ENCODE measurements at places on chromosomes 7 and 10.

- no peak for DNase-seq
These were observed 492.5 kb upstream of the AKR1E2 start for GRCh38 chr10:4333459-4333894.

- no peak for DNase-seq
These were observed 20.9 kb upstream of the CYP26C1 start for GRCh38 chr10:93039721-93040120.

GRCh38 chr7:77855371-77856083, 57.0 kb downstream of the PHTF2 start:
- DNase-seq, result no peak

DNA sequence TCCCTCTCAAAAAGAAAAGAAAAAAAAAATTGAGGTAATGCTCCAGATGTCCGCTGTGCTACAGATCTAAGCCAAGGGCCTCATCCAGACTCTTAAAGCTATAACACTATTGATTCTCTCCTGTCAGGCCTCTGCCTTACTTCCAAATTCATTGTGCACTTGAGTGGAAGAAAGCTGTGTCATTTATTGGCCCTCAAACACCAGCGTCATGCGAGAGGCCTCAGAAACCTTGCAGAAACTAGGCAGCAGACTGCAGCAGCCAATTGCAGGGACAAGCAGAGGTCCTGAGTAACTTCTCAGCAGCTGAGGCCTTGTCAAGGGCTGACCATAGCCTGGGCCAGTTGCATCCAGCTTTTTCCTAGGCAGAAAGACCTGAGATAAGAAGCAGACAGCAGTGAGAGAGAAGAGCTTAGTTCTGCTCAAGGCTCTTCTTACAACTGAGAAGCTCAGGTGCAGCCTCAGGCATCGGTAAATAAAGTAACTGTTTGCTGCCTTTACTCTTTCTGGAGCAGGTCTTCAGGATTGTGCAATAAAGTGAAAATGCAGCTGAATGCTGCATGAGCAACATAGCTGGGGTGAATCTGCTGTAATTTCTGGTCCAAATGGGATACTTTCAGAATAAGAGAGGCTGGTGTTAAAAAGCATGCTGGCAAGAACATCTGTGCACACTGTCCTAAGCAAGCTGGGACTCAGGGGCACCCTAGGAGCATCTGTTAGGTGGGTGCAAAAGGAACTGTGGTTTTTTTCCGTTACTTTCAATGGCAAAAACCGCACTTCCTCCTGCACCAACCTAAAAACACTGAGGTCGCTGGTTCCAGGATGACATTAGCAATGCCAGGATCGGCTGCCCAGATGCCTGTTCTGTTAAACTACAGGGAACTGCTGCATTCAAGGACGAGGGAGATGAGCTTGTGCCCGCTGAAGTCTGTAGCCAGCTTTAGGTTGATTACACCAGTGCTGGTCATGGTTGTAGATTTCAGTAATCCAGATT, 181.8 kb upstream of the PFKP start:
- no peak for DNase-seq

DNA sequence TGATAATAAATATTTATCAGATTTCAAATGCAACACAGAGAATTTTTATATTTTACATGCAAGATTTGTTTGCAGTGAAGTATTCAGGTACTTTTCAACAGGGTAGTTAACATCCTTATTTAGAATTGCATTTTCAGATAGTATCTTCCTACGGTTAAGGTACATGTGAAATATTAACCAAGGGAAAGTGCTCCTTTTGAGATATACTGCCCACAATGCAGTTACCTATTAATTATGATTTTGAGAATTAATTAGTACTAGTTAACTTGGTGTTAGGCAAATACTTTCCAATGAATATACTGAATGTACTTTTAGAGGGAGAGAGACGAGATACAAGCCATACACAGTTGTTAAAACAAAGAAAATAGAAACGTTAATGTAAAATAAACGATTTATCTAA, 206.2 kb upstream of the YAE1 start:
- DNase-seq, result no peak

DNA sequence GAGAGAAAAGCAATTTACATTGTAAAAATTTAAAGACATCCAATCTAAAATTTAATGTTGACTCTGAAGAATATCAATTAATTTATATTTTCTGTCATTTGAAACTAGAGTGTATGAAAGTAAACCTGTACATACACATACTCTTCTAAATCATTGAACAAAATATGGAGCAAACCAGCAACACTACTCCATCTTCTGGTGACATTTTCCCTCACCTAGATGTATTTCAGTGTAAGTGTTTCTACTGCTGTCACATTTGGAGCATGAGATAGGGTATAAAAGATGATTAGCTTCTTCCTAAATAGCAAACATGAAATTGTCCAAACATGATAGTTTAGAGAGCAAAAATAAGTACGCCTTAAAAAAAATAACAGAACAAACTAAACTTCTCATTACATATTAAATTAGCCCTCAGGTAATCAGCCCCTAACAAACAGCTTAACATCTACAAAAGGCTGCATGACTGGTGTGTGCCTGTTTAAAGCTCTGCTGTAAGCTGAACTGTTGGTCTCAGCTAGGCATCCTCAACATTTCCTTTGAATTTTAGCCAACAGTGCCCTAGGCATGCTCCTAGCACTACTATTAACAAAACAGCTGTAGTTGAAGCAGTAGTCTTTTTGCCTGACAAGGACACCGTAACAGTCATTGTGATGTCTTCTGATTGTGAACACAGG, 189.8 kb downstream of the CTNNA3 start:
- DNase-seq, result no peak

- DNase-seq, result no peak
These were observed 225.7 kb downstream of the BAMBI start for GRCh38 chr10:28903063-28903462.

GRCh38 chr7:137298464-137298794, 45.1 kb downstream of the PTN start:
- DNase-seq, result no peak

DNA sequence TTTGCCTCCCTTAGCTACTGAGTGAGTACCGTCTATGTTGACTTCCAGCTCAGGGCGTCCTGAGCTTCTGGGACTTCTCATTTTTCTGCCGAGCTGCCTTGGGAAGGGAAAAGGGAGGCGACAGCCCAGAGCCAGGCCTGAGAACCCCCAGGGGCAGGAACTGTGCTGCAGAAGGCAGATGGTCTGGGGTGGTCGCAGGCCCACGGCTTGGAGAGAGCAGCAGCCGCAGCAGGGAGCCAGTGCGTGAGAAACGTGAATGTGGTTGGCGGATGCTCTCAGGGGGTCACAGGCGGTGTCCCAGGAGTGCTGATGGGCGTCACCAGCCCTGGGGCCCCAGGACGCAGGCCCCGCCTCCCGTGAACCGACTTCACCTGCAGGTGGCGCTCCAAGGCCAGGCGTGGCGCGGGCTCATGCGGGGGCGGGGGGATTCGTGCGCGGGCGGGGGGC, 9.2 kb upstream of the PWWP2B start:
- no peak for DNase-seq

DNA sequence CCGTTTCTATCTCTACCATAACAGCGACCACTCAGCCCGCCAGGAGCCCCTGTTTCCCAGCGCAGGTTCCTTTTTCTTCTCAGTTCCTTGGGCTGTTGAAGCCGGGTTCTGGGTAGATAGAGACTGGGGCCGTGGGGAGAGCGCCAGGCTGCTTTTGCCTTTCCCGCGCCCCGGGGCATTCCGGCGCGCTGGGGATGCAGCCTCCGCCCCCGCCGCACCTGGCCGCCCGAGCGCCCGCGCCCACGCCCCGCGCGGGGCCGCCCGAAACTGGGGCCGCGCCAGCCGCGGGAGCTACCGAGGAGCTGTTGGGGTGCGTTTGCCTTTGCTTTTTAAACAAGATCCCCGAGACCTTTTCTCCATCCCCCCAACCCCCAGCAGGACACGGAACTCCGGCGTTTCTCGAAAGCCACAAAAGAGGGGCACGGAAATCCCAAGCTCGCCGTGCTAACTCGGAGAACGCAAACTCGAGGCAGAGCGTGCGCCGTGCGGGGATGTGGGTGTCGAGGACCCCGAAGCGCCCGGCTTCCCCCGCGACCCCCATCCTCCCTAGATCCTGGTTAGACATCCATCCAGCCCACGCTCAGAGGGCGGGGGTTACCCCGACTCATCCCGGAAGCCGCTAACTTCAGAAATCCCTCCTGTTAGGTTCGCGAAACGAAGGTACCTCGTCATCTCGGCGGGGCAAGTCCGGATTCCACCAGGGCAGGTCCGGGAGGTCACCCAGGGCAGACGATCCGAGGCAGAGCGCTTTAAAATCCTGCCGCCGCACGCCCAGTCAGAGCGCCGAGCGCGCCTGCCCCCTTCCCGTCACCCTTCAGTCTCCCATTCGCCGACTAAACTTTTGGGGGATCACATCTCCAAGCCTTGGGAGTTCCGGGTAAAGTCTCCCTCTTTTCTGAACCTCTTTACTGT, 1.0 kb downstream of the GRM8 start:
- no peak for DNase-seq

GRCh38 chr7:128665057-128665456, 7.0 kb upstream of the GARIN1A start:
- no peak for DNase-seq

DNA sequence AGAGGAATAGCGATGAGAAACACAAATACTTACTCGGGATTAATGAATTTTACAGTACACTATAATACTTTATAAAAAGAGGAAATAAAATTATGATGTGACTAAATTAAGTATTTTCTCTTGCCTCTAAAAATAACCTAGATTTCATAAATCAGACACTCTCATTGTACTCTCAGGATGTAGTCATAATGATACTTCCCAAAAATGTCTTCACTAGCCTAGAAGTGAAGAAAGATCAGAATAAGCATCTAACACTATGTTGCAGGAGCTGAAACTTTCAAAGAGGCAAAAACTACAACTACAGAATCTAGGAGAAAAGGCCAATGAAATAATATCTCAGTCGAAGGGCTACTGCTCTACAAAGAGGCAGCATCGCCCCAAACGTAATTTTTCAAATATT, 49.4 kb downstream of the DNAJC1 start:
- DNase-seq, result no peak

- no peak for DNase-seq
These were observed 23.5 kb upstream of the ANLN start for GRCh38 chr7:36366005-36366717.

DNA sequence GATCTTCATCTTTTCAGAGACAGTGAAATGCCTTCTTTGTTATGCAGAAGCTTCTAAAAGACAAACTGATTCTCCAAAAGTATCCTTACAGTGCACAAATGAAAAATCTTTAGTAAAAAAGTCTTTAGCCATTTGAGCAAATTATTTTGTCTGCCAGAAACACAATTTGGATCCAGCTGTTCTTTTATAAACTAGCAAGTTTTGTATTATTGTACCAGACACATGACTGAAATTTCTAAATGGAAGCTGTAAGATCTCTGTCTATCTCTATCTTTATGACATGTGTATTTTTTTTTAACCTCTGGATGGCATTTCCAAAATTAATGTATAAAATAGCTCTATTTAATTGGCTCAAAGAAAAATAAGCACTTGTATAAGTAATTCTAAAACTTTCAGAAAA, 68.3 kb downstream of the VIPR2 start:
- no peak for DNase-seq

GRCh38 chr10:35417795-35418194, 81.5 kb downstream of the CCNY start:
- no peak for DNase-seq

GRCh38 chr7:25007668-25008067, 27.7 kb upstream of the OSBPL3 start:
- no peak for DNase-seq

DNA sequence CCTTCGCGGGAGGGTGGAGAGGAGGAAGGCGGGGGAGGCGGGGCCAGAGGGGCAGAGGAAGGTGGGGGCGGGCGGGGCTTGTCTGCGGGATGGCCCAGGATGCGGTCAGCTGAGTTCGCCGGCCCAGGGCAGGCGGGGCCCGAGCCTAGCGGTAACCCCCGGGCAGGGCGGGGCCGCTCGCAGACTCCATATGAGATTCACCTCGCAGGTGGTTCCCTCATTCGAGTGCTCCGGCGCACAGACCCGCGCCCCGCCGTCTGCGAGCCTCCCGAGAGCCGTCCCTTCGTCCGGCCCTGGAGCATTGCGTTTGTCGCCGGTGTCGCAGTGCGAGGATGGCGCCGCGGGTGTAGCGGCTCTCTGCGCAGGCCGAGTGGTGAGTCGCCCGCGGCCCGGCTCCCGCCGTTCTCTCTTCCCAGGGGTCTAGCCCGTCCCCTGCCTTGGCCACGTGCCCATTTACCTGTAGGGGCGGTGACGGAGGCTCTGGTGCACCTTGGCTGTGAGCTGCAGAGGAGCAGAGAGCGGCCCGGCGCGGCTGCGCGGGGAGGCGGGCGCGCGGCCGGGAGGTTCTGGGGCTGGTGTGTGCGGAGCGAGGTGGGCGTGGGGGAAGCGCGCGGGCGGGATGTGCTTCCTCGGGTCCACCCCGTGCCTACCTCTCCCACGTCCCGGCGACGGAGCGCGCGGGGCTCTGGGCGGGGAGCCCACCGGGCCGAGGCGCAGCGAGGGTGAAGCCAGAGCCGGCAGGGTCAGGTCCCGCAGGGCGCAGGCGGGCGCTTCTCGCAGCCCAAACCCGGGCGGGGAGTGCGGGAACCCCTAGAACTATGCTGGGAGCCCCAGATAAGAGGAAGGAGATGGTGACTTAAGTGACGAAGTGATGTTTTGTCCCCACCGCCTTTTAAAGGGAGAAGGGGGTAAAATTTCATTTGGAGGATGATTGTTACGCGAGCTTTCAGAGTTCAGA, at the start of gene UPP1:
Gene UPP1 (plus strand): TSS at position 220 of the 958 bp plus-strand sequence. CDS start 5,519 bp downstream, outside the sequence.
- no peak for DNase-seq

DNA sequence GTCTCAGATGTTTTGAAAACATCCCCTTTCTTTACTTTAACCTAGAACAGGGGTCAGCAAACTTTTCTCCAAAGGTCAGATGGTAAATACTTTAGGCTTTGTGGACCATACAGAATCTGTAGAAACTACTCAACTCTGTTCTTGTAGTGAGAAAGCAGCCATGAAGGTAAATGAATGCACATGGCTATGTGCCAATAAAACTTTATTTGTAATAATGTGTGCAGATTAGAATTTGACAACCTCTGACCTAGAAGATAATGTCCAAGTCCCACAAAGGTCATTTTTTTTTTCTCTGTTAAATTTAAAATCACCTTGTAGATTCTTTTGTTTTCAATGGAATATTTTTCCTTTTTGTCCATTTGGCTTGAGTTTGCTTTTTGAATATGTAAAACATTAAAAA, 17.2 kb downstream of the OIT3 start:
- DNase-seq, result no peak

DNA sequence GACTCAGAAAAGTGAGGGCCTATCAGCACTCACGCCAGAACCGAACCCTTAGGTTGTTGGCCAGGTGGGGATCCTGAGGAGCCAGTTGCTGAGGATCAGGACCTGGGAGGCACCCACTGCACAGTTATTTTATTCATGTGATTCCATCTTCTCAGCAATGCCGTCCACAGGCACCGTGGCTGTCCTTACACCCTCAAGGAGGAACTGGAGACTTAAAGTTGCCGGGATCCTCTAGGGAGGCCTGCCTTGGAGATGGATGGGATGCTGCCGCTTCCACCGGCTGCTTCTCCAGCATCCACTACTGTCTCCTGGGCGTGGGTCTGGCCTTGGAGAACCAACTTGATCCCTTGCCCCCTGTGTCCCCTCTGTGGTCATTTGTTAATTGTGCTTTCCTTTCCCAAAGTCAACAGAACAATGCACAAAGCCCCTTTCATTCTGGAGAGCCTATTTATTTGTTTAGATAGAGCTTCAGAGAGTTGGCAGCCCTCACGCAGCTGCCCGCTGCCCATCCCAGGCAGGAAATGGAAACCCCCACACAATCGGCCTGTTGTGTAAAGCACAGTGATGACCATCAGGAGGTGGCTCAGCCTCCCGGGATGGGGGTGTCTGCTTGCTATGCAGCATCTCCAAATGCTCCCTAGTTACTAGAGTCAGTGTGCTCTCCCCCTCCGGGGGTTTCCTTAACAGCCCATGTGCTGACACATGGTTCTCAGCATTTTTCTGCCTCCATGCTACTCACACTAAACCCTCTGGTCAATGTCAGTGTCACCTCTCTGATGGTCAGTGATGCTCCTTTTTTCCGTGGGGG, 52.9 kb upstream of the IGFBP3 start:
- DNase-seq, result no peak
